Renal cortical epithelial cell (primary cell): ENCODE measurements at places on chromosomes 1 and 21. TPM values are rescaled to one million over a fixed set of nuclear protein-coding genes. Genes with fewer than 3 reads are reported as not detected.

The UFC1 gene
- 83.5 and 142 TPM in 2 replicates for total RNA-seq

The ST6GALNAC3 gene
- 0.50 and 0.69 TPM in 2 replicates for total RNA-seq

The IL6R gene
- 13.9 and 14.6 TPM in 2 replicates for total RNA-seq

The GNAT2 gene
- total RNA-seq, result 0.10 TPM in 1 of 2 replicates, not detected in the other

The XCL2 gene
- not detected in 2 replicates for total RNA-seq

The FCRL5 gene
- total RNA-seq, result not detected in 2 replicates

The RAB3GAP2 gene
- total RNA-seq, result 41.8 and 47.0 TPM in 2 replicates

The FAM110D gene
- not detected in 2 replicates for total RNA-seq

The TMEM82 gene
- total RNA-seq, result not detected in 2 replicates

The NDUFS2 gene
- 175 and 194 TPM in 2 replicates for total RNA-seq

The CRYAA gene
- not detected in 2 replicates for total RNA-seq
